ENCODE measurements at places on chromosomes 3 and 15.
A peak's percentile ranks its signal among the peaks of the same experiment; 100 is the strongest.

GRCh38 chr15:83983634-83984458, 251.7 kb upstream of the GOLGA6L4 start:
- DNase-seq = no peak

GRCh38 chr3:85853805-85854204, 895.0 kb downstream of the CADM2 start:
- DNase-seq = no peak

- no peak for DNase-seq
Observed at GRCh38 chr3:181316482-181316881, 326.9 kb upstream of the DNAJC19 start.

- no peak for DNase-seq
Observed at GRCh38 chr15:52191207-52191606, at the start of gene GNB5. Gene GNB5, minus strand, starts transcription at chr15:52191392. Its CDS starts 6,716 bp downstream, at chr15:52184676.

DNA sequence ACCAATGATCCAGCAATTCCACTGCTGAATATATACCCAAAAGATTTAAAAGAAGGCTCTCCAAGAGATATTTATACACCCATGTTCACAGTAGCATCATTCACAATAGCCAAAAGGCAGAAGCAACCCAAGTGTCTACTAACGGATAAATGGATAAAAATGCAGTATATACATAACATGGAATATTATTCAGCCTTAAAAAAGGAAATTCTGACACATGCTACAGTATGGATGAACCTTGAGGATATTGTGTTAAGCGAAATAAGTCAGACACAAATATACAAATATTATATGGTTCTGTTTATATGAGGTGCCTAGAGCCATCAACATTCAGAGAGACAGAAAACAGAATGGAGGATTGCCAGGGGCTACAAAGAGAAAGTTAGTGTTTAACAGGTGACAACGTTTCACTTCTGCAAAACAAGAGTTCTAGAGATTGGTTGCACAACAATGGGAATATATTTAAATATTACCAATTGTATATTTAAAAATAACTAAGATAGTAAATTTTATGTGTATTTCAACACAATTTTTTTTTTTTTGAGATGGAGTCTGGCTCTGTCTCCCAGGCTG, 69.4 kb downstream of the STAG1 start:
- DNase-seq = no peak

DNA sequence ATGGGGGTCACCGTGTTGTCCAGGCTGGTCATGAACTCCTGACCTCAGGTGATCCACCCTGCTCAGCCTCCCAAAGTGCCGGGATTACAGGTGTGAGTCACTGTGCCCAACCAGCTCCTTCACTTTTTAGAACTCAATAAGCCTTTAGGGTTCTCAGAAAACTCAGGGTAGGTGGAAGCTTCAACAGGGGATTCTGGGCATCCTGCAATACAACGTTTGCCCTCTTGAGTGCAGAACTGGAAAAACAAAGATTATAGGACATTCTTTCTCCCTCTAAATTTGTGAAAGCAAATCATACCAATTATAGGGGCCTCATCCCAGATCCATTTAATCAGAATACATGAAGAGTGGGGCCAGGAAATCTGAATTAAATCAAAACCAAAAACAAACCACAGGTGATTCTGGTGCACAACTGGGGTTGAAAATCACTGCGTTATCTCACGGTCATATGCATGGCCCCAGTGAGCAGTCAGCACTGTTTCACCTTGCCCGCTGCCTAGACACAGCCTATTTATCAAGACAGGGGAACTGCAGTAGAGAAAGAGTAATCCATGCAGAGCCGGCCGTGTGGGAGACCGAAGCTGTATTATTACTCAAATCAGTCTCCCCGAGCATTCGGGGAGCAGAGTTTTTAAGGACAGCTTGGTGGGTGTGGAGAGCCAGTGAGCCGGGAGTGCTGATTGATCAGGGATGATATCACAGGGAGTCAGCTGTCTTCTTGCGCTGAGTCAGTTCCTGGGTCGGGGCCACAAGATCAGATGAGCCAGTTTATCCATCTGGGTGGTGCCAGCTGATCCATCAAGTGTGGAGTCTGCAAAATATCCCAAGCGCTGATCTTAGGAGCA, 58.4 kb downstream of the TMEM44 start:
- no peak for DNase-seq

DNA sequence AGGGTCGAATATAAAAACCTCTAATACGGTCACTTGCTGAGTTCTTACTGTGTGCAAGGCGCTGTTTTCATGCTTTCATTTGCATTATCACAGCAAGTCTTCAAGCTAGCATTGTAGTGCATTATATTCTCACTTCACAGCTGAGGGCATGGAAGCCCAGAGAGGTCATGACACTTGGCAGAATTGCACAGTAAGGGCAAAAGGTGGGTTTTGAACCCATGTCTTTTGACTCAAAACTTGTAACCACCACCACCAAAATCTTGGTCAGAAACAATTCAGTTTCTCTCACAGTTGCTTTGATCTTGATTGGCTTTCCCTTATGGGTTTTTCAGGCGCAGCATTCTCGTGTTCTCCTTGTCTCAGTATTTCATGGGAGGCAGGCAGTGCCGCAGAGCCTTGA, 371.1 kb downstream of the PTPRG start:
- DNase-seq = no peak

DNA sequence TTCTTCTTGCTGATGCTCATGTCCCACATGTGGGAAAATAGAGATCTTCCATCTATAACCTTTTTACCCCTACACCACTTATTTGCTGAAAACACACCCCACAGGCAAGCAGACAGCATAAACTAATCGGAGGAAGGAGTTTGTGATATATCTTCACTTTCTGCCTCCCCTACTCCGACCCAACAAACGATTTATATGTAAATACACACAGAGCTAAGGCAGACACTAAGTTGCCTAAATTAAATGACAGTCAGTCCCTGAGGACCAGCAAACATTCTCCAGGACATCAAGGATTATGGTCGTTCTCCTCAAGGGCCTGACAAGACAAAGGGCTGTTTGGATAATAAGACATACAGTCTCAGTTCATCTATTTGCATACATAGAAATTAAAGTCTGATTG, 552.5 kb downstream of the ROBO1 start:
- no peak for DNase-seq

GRCh38 chr15:62352817-62353216, 187.7 kb upstream of the C2CD4B start:
- peak; percentile 17 for DNase-seq

- DNase-seq = no peak
Observed at GRCh38 chr15:56759450-56759845, 26.1 kb upstream of the ZNF280D start.
